K562 (cell line): ENCODE measurements at places on chromosomes 2 and 18. TPM values are rescaled to one million over a fixed set of nuclear protein-coding genes. Genes with fewer than 3 reads are reported as not detected.
A peak's percentile ranks its signal among the peaks of the same experiment; 100 is the strongest.

Gene CNGA3
- not detected in 2 replicates for total RNA-seq

Gene KIF1A
- total RNA-seq, result 0.94 and 1.4 TPM in 2 replicates

Gene LYPD6B
- not detected in 2 replicates for total RNA-seq

Gene AGBL5
- 37.6 and 40.3 TPM in 2 replicates for total RNA-seq

Gene STPG4
- not detected in 2 replicates for total RNA-seq

- DNase-seq, result no peak
These were observed 49.9 kb downstream of the KLF7 start for GRCh38 chr2:207115715-207116364.

DNA sequence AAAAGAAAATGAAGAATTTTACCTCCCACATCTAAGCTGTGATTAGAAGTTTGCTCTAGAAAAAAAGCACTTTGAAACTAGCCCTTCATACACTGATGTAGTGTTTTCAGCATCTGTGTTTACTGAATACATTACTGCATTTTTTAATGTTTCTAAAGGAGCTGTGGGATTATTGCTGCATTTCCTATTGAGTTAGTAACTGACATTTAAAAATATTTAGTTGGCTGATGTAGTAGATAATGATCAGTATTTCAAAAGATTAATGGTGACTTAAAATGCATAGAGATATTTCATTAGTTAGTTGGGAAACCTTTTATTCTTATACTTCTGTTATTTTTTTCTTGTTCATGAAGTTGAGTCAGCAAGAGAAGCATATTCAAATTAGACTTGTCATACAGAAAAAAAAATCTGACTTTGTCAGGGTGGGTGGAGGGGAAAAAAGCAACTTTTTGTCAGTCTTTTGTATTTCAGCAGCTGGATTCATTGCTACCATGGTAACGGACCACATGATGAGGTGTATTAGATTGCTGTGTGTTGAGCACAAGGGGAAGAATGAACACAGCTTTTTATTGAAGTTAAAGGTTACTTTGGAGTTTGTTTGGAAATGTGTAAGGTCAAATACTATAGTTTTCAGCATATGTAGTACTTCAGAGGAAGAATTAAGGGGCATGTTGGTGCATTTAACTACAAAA lies at the start of gene DTNA:
TSS of gene DTNA (plus strand) at position 549 of the 692 bp plus-strand sequence. CDS start 45,679 bp downstream, outside the sequence.
- no peak for DNase-seq

DNA sequence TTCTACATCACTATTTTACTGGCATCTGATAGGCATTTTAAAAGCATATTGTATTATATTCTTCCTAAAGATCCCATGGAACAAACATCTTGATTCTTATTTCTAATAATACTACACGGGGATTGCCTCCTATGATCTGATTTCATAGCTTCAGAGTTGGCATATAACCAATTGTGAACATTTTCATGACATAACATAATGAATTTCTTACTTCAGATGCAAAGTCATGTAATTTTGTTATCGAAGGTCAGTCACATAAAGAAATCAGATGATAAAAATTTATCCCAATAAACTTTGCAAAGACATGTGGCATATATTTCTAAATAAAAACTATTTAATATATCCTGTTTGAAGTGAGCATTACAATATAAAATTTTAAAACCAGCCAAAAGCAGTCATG lies 93.3 kb downstream of the COL5A2 start:
- DNase-seq, result no peak

GRCh38 chr2:7559791-7560190 lies 642.6 kb downstream of the RNF144A start:
- DNase-seq, result no peak

GRCh38 chr2:73925033-73925704 lies 1.5 kb upstream of the DGUOK start:
- DNase-seq, result peak; percentile 29

GRCh38 chr2:101380376-101380775 lies 6.9 kb downstream of the CREG2 start:
- DNase-seq, result no peak

DNA sequence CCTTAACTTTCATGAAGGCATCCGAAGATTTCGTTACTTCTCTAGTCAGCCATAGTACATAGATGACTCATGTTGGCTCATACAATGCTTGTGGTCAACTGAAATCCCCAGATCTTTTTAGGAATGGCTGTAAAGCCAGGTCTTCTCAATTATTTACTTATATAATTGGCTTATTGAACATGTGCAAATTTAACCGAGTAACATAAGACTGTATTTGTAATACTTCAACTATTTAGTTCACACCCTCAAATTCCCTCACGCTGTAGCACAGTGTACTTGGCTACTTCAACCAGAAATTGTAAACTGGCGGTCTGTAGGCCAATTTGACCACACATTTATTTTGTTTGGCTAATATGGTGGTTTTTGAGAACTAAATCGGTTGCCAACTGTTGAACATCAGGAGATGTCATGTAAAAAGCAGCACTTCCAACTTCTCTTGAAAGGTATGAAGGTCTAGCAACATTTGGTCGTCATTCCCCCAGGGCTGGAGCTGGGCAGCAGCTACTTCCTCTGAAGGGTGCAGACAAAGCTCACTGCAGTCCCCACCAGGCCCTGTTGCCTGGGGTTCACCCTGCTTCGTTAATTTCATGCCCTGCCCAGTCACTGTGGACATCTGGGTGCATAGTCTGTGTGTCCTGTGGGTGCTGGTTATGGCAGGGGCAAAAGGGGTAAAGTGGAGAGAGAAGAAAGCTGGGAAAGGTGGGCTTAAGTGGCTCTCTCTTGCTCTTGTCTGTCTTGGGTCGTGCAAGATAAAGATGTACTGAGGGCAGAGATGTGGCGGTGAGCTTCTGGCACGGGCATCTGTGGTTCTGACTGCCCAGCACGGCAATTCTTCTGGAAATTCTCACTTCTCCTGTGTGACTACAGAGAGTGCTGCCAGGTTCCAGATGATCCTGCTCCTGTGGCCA lies 3.2 kb upstream of the SH3RF3 start:
- DNase-seq, result no peak

GRCh38 chr2:74072565-74072964 lies 75.1 kb downstream of the BOLA3 start:
- DNase-seq, result no peak

GRCh38 chr18:36532815-36533214 lies 235.3 kb downstream of the FHOD3 start:
- no peak for DNase-seq

GRCh38 chr18:35289293-35289692 lies 736 bp downstream of the ZSCAN30 start:
- peak; percentile 19 for DNase-seq
